NCI-H510A treated with DMSO at 0.1 percent for 48 hours (cell line): ENCODE measurements at places on chromosomes 5 and 9.
A peak's percentile ranks its signal among the peaks of the same experiment; 100 is the strongest.

DNA sequence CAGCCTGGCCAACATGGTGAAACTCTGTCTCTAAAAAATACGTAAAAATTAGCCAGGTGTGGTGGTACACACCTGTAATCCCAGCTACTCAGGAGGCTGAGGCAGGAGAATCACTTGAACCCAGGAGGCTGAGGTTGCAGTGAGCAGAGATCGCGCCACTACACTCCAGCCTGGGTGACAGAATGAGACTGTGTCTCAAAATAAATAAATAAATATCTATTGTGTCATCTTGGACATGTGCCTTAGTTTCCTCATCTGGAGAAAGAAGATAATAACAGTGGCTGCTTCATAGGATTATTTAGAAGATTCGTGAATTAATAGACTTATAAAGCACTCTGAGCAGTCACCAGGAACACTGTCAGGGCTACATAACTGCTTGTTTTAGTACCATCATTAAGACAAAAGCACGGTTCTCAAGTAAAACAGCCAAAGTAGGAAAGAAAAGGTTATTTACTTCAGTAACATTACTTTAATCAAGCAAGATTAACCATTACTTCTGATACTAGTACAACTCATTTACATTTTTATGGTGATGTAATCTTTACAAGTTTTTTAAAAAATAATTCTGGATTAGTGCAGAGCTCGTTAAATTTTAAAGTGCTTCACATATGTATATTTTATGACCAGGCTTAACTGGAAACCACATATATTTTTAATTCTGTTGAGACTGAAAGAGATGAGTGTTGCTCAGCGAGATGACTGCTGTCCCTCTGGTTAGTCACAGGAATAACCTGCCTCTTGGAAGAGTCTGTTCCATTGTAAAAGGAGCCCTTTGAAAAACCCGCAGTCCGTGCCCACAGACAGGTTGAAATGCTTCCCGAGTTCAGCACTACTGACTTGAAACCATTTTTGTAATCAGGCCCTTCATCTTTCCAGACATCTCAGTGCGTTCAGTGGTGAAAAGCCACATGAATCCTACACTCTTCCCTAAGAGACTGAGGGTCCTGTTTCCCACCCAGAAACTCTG, 36.7 kb downstream of the ANKH start:
- no peak for DNase-seq

GRCh38 chr5:67038817-67039603, 157.6 kb downstream of the CD180 start:
- DNase-seq, result no peak

GRCh38 chr9:114363424-114363823, 24.4 kb downstream of the AKNA start:
- DNase-seq, result no peak

DNA sequence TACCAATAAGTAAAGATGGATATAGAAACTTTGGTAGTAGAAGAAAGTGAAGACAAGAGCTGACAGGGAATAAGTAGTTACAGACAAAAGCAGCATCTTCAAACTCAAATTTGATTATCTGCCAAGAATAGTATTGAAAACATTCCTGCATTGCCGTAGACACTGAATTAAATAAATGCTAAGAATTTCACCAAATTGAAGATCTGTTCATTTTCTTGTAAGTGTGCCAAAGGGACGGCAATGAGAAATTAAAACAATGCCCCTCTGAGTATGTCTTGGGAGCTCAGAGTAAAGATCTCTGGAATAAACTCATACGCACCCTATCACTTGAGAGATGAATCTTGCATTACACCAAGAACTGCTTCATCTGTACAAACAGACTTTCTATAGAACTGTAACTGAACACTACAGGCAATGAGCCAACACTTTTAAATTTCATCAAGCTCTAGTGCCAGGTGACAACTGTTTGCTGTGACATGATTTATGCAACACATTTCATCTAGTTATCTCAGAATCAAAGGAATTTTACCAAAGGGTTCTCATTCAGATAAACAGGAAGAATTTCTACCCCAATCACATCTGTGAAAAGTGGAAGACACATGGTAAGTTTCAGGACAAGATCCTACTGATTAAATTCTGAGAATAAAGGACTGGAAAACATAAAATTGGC, 66.9 kb downstream of the RFX3 start:
- DNase-seq, result peak; percentile 41

DNA sequence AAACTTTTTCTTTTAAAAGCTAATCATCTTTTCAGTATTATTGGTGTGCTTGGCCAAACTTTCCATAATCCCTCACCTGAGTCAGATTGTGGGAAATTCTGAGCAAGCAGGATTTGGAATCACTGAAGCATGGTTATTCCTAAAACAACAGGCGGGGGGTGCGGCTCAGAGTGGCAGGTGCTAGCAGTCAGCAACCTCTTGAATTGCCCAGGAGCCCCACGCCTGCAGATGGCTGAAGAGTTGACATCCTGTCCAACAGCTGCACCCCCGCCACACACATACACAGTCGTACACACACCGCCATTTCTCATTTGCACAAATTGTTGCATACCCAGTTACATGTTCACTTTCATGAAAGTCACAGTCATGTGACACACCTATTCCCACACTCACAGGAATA, 96.6 kb downstream of the LHX2 start:
- peak; percentile 91 for DNase-seq

DNA sequence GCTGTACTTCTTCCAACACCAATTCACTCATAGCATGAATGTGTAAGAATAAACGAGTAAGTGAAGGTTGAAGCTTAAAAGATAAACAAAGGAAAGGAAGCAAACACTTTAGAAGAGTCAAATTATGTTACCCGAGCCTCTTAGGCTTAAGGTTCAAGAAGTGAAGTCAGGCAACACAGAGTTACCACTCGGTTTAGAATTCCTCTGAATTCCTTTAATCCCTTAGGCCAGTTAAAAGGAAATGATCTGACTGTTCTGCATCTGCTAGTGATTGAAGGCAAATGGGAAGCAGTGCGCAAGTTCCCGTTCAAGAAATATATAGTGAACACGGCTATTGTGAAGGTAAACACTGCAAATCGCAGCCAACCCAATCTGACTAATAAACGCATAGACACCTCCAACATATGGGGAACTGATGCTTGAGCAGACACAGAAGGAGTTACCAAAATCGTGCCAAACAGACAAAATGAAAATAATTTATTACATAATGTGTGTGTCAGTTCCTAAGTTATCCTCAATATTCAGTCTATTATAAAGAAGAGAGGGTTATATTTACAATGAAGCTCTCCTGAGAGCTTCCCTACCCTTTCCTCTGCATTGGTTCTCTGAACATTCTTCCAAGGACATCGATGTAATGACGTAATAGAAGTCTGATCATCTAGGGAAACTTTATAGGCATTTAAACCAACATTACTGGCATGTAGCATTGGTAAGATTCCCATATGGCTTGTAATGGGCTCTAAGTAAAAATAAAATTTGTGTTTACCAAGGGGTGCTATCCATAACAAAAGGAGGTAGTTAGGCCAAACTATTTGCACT, 837.1 kb upstream of the ZNF608 start:
- no peak for DNase-seq

- no peak for DNase-seq
These were observed 338.0 kb downstream of the ACTL7B start for GRCh38 chr9:108517651-108518365.

- no peak for DNase-seq
These were observed 543 bp upstream of the ANKRD33B start for GRCh38 chr5:10563110-10563944.

DNA sequence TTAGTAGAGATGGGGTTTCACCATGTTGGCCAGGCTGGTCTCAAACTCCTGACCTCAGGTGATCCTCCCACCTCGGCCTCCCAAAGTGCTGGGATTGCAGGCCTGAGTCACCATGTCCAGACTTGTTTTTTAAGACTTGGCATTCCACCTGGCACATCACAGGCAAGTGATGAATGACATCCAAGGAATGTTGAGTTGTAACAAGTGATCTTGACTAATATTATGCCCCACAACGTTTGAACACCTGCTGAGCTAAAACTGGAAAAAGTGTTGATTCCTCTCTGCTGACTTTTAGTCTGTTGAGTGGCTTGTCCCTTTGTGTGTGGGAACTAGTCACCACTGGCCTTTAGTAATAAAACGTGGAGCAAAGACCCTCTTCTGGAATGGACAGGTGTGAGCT, 54.6 kb downstream of the SUB1 start:
- DNase-seq, result no peak

GRCh38 chr9:82036086-82036485, 47.5 kb downstream of the SPATA31D1 start:
- no peak for DNase-seq

DNA sequence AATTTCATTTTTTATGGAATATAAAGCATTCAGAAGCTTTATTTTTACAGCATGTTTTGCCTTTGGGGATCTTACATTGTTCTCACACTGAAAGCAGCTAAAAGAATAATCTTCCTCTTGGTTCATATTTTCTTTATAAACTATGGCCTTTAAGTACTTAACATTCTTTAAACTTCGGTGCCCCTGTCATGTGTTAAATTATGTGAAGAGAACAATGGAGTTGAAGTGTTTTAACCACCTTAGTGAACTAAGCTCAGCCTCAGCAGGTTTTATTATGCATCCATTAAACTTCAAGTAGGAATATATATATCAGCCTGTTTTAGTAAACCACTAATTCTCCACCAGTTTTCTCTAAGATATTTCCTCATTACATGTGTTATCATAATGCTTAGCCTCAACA, 371.4 kb upstream of the CDH18 start:
- DNase-seq, result no peak

GRCh38 chr5:144191998-144192397, 21.3 kb downstream of the KCTD16 start:
- no peak for DNase-seq

DNA sequence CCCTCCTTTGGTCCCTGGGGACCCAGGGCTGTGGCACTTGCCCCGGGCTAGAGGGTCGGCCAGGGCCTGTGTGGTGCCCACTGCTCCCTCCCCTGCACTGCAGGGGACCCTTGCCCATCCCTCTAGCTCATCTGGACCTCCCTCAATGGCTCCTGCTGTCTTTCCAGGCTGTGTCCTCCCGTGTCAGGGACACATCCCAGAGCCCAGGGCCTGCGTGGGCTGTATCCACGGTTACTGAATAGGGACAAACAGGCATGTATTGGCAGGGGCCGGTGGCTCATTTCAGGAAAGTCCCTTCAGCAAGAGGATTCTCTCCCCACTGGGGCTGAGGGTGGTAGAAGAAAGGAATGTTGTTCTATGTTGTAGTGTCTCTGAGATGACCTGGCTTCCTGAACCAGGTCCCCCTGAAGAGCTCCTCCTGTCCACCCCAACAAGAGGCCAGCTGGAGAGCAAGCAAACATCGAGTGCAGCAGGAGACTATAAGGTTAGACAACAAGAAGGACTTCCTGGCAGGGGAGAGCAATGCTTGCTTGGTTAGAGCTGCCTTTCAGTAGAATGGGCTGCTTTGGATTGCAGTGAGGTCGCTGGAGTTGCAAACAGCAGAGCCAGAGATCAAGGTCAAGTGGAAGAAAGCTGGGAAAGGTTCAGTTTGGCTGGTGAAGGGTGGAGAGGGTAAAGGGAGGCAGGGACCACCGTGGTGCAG, 1.0 kb upstream of the CRB2 start:
- no peak for DNase-seq

- no peak for DNase-seq
These were observed 62.6 kb downstream of the PPARGC1B start for GRCh38 chr5:149792540-149793255.

- peak; percentile 73 for DNase-seq
These were observed 500.9 kb downstream of the DIRAS2 start for GRCh38 chr9:90141723-90142122.

DNA sequence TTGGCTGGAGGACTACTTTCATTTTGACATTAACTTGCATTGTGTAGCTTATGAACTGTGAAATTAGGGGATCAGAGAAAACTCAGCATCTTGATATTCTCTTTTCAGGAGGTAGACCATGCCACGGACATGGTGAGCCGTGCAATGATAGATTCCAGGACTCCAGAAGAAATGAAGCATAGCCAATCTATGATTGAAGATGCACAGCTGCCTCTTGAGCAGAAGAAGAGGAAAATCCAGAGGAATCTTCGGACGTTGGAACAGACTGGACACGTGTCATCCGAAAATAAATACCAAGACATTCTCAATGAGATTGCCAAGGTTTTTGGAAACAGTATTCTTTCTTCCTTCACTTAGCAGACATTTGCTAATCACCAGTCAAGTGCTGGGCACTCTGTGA, 20.6 kb upstream of the F2R start:
- DNase-seq, result no peak

GRCh38 chr9:80890124-80890523, 799.2 kb downstream of the TLE1 start:
- DNase-seq, result no peak

DNA sequence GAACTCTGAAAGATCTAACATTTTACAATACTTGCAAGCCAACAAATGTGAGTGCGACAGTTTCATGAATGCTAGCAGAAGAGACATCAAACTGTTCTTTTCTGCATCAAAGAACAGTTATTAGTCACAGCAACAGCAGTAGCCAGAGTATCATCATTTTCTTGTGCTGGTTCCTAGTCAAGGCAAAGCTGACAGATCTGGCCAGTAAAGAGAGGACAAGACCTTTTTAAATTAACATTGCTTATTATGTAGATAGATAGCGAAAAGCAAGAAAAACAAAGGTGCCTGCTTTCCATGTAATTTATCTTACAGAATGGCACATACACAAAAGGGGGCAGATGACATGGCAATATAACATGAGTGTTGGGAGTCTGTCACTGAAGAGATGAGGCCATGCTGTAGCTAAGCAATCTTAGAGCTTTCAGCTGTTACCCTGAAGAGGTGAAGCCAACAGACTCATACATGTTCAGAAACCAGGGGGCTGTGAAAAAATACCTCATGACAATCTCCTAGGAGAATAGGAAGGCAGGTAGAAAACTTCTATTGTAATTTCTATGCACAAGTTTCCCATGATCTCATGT, 626.6 kb upstream of the TYRP1 start:
- DNase-seq, result no peak

DNA sequence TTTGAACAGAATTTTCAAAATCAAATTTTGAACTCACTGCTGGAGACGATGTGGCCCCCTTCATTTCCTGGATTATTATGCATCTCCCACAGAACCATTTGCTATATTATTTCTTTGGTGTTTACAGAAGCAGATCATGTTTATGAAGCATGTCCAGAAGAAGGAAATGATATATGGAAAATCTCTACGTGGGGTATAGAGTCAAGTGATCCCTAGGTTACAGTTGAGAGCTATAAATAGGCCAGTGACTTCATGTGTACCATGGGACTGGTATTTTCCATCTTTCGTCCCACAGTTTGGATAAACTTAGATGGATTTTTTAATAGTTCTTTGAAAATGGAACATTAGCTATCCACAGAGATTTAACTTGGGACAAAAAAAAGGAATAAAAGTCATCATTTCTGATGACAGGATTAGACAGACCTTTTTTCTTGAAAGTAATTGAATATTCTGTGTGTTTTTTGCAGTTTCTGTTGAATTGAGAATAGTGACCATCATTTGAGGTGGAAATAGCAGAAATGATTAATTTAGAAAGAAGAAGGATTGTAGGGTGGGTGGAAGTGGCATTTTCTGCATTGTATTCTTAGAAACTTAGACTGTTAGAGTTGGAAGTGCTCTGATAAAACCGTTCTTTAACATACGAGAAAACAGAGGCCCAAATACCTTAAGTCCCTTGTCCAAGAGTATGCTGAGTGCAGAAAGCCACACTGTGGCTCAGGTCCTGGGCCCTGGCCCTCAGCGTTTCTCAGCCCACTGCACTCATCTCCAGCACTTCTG, 136.4 kb downstream of the PIP5K1B start:
- DNase-seq, result no peak
